ENCODE measurements at places on chromosomes 5 and 9.
A peak's percentile ranks its signal among the peaks of the same experiment; 100 is the strongest.

DNA sequence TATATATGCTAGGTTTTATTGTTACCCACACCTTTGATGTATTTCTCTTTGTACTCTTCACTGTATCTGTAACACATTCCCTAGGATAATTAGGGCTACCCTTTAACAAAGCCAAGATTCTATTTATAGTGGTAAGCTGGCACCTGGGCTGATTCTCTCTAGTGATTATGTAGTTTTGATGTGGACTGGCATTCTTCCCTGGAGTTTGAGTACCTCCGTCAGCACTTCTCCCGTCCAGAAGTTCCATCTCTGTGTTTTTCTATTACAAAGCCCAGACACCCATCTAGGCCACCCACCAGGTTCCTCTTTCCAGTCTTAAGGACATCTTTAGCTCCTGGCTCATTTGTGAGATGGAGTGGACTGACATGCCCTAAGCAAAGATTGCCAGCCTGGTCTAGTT, 55.9 kb upstream of the CDKN2B start:
- no peak for DNase-seq

GRCh38 chr5:82396396-82396795, 118.2 kb upstream of the RPS23 start:
- DNase-seq, result no peak

DNA sequence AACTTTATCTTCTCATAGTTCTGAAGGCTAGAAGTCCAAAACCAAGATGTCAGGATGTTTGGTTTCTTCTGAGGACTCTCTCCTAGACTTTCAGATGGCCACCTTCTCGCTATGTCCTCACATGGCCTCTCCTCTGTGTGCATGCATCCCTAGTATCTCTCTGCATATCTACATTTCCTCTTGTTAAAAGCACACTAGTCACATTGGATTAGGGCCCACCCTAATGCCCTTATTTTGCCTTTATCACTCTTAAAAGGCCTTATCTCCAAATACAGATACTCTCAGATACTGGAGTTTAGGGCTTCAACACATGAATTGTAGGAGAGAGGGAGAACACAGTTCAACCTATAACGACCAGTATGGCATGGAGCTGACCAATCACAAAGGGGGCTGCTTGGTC, 151.7 kb downstream of the PRELID2 start:
- no peak for DNase-seq

- DNase-seq, result peak; percentile 76
These were observed 10.0 kb downstream of the TRAF1 start for GRCh38 chr9:120916588-120916987.

GRCh38 chr9:86585422-86586143, 231.4 kb upstream of the TUT7 start:
- no peak for DNase-seq

GRCh38 chr9:19022206-19022605, 10.8 kb downstream of the SAXO1 start:
- no peak for DNase-seq

DNA sequence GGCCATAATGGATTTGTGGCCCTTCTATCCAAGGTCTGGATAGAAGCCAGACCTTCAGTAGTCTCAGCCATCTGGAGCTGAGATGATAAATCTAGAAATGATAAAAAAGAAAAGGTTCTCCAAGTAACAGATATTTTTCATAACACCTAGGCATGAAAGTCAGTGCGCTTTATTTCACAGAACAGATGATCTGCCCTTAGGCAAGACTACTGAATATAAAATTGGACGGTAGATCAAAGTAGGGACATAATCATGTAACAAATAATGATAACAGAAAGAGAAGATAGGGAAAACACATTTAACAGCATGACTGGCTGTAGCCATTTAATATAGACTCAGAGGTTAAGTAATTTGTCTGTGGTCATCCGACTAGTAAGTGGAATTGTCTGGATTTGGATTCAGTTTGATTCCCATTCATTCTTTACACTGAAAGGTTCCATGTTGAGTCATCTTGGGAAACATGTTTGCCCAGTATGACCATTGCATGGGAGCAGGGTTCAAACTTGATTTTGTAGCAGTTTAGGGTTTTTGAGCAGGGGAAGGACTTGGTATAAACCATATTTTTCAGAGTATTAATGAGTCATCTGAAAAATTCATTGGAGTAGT, 4.1 kb upstream of the CAVIN4 start:
- no peak for DNase-seq

Measured in femur (tissue), 1 donor.